ENCODE measurements at places on chromosomes 2 and 18.

- no peak for DNase-seq
These were observed 274.8 kb upstream of the TRIB2 start for GRCh38 chr2:12441750-12442475.

GRCh38 chr2:195711478-195711877 is 54.5 kb downstream of the SLC39A10 start:
- no peak for DNase-seq

GRCh38 chr2:226775032-226775509 is 24.5 kb downstream of the IRS1 start:
- no peak for DNase-seq

GRCh38 chr2:16639431-16639830 is 26.2 kb downstream of the CYRIA start:
- DNase-seq: no peak

DNA sequence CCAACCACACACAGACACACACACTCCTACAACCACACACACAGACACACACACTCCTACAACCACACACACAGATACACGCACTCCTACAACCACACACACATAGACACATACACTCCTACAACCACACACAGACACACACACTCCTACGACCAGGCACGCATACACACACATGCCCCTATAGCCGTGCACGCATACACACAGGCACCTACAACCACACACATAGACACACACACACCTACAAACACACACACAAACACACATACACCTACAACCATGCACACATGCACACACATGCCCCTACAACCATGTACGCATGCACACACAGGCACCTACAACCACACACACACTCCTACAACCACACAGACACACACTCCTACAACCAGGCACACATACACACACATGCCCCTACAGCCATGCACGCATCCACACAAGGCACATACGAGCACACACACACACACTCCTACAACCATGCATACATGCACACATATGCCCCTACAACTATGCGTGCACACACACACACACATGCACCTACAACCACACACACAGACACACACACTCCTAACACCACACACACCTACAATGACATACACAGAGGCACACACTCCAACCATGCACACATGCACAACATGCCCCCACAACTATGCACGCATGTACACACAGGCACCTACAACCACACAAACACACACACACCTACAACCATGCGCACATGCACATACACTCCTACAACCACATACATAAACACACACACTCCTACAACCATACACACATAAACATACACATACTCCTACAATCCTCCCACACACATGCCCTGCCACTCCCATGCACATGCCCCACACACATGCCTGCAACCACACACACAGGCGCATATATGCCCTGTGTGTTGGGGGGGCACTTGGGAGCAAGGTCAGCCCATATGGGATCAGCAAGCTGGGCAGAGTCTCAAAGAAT is 19.1 kb upstream of the TEX51 start:
- DNase-seq: no peak

GRCh38 chr2:241454837-241455485 is 53.4 kb downstream of the STK25 start:
- no peak for DNase-seq

GRCh38 chr2:12978066-12978835 is 261.5 kb downstream of the TRIB2 start:
- peak; percentile 61 for DNase-seq

GRCh38 chr2:107380912-107381311 is 445.8 kb upstream of the RGPD4 start:
- DNase-seq: no peak
